ENCODE measurements at places on chromosomes 2 and 18.

GRCh38 chr2:140307532-140307931 lies 1527.3 kb upstream of the NXPH2 start:
- no peak for DNase-seq

GRCh38 chr2:44975571-44976450 lies 33.4 kb downstream of the SIX2 start:
- DNase-seq = no peak

- no peak for DNase-seq
Observed at GRCh38 chr2:174325373-174326160, 9.2 kb upstream of the SP9 start.

DNA sequence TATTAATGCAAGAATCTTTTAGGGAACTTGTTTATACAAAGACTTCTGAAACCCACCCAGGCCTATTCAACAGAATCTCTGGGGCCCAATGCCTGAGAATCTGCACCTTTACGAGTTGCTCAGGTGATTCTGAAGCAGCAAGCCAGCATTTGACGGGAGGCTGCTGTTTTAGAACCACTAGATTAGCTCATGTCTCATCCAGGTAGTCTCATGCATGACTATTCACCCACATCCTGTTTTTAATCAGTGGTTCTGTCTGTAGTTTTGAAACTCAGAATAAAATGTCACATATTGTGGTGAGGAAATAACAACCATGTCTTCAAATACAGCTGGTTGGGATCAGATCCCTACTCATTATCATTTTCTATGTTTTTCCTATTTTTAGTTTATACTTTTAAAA lies 39.5 kb downstream of the CYTIP start:
- DNase-seq = peak; percentile 66

DNA sequence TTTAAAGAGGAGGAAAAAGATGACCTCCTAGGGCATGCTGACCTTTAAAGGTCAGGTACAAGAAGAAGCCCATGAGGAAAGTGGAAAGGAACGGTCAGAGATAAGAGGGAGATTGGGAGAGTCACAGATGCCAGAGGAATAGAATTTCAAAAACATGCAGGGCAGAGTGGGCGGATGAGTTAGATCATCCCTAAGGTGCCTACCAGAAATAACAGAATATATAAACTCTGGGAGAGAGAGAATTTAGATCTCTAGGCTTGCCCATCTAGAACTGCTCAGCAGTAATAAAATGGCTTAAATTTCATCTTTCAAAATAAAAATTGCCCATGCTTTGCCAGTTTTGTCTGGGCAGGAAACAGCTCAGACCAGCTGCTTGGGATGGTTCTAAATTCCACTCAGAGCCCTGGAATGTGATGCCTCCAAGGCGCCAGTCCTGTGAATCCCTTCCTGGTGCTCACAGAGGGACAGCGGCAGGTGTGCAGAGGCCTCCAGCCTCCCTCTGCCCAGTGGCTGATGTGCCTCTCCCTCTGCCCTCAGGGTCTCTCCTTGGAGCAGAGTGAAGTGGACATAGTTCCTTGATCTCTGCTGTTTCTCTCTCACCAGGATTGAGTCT lies 130.9 kb downstream of the ANTXR1 start:
- no peak for DNase-seq

GRCh38 chr2:172000696-172001361 lies 1.1 kb downstream of the METAP1D start:
- DNase-seq = no peak

DNA sequence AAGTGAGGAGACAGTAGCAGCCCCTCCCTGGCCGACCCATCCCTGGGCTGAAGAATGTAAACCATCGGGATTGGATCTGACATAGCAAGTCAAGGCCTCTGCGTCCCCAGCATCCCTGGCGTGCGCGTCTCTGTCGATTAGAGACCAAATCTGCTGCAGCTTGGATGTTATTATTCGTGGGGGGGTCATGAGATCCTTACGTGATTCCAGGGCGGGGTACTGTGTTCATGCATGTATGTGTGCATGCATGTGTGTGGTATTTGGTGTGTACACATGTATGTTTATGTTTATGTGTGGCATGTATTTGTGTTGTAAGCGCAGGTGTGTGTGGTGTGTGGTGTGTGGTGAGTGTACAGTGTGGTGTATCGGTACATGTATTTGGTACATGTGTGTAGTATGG lies 741.8 kb upstream of the SALL3 start:
- DNase-seq = no peak

- DNase-seq = no peak
Observed at GRCh38 chr18:59876310-59876626, 23.5 kb upstream of the PMAIP1 start.

GRCh38 chr2:174012347-174013314 lies 47.5 kb upstream of the SP3 start:
- peak; percentile 23 for DNase-seq

- DNase-seq = no peak
Observed at GRCh38 chr2:220175967-220176366, 548.5 kb downstream of the SLC4A3 start.

GRCh38 chr2:118721817-118722551 lies 125.5 kb downstream of the EN1 start:
- no peak for DNase-seq

GRCh38 chr2:172995323-172996244 lies 80.1 kb upstream of the MAP3K20 start:
- DNase-seq = no peak

GRCh38 chr2:195057001-195057400 lies 600.0 kb upstream of the SLC39A10 start:
- DNase-seq = no peak

DNA sequence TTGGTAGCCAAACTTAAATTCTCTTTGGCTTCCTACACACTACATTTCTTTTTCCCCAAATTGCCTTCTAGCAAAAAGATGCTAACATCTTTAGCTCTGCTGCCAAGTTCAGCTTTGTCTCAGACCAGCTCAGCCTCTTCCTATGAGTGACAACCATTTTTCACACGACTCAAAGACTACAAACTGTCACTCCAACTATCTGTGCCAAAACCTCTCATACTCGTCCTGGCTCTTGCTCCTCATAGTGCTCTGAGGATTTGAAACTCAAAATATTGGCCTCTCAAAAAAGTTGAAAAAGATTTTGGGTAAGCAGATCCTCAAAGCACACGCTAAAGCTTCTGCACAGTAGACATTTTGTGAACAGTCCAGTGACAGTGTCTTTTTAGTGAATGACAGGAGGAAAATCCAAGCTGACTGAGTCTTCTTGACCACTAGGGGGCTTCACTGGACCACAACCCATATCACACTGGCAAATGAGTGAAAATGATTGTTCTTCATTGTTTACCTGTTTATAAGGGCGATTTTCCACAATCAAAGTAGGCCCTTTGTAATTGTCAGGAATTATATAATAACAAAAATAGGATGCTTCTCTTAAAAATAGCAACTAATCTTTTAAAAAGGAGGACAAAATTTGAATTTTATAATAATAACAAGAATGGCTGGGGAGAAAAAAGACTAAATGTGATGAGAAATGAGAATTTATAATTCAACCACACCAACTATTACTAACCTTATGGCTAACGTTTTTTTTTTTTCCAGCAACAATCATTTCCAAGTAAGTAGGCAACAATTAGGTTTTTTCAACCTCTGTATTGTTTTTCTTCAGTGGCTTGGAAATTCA lies 85.5 kb upstream of the PGAP1 start:
- DNase-seq = peak; percentile 14

DNA sequence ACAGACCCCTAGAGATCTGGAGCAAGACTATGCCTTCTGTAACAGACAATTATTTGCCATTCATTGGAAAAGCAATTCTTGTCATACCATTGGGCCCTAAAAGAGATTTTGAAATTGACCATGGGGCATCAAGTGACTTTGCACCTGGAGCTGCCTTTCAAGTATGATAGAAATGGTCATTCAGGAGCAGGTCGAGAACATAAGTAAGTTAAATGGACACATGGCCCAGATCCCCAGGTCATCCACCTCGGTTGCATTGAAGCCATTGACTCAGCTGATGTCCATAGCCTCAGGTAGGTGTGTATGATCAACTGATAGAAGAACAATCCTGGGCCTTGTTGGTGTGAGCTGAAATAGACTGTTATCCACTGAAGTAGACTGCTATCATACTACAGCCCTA lies 19.3 kb downstream of the CHCHD5 start:
- no peak for DNase-seq

GRCh38 chr18:44917216-44918141 lies 236.8 kb downstream of the SETBP1 start:
- DNase-seq = no peak

- DNase-seq = no peak
Observed at GRCh38 chr2:217271813-217272212, 411.9 kb upstream of the TNP1 start.

- DNase-seq = no peak
Observed at GRCh38 chr2:85310330-85310729, 17.5 kb downstream of the TGOLN2 start.

GRCh38 chr2:168673265-168674189 lies 128.9 kb upstream of the NOSTRIN start:
- no peak for DNase-seq

- DNase-seq = no peak
Observed at GRCh38 chr2:3365219-3365618, 12.4 kb downstream of the EIPR1 start.

DNA sequence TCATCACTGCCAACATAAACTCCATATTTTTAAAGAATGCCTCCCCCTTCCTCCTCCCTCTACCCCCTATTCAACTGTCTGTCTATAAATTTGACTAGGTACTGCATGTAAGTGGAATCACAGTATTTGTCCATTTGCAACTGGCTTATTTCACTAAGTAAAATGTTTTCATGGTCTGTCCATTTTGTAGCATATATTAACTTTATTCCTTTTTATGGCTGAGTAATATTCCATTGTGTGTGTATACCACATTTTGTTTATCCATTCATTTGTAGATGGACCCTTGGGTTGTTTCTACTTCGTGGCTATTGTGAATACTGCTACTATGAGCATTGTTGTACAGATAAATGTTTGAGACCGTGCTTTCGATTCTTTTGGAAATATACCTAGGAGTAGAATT lies 10.7 kb downstream of the SEH1L start:
- DNase-seq = no peak

GRCh38 chr2:130829015-130829414 lies 7.7 kb upstream of the ARHGEF4 start:
- DNase-seq = no peak

DNA sequence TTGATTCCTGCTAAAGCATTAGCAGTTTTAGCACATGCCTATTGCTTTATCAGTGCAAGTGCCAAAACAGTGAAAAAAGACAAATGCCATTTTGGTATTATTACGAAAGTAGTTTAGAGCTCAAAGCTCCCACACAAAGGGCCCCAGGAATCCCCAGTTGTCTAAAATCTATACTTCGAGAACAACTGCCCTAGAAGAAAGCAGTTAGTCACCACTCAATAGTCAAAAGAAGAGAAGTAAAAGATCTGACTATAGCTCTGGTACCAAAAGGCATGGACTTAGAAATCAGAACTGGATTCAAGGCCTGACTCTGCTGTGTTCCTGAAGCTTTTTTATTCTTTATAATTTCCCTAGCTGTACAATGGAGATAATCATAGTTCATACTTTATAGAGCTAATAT lies 21.8 kb downstream of the SCN3A start:
- DNase-seq = no peak

DNA sequence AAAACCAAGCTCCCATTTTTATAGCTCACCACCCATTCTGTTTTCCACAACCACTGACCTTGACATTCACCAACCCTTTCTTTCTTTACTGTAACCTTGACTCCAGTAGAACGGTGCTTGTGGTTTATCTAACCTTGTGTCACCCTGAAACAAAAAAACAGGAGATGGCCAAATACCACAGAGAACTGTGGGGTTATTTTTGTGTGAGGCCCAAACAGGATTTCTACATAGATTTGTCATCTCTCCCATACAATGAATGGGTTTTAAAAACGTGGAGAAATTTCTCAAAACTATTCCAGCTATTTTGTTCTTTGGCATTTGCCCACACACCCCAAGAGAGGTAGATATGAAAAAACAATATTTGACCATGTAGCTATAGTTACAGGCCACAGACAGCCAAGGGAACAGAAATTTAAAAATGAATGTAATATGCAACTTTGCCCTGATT lies 231.3 kb upstream of the TANK start:
- no peak for DNase-seq

GRCh38 chr2:120320318-120320851 lies 25.6 kb upstream of the INHBB start:
- no peak for DNase-seq

GRCh38 chr2:80154231-80154915 lies 150.2 kb downstream of the LRRTM1 start:
- DNase-seq = no peak

DNA sequence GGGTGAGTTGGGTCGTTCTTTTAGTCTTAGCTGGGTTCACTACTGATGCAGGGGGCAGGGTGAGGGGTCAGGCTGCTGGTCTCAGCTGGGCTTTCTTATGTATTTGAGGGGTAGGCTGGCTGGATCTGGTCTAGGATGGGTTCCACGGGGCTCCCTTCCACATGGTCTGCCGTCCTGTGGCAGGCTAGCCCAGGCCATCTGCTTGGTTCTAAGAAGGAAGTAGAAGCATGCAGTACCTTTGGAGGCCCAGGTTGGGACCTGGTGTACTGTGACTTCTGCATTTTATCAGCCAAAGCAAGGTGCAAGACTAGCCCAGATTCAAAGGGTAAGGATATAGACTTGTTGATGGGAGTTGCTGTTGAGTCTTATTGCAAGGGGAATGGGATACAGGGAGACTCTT lies 35.5 kb upstream of the MGAT5 start:
- DNase-seq = no peak

- peak; percentile 36 for DNase-seq
Observed at GRCh38 chr2:177724398-177725287, 332.1 kb downstream of the AGPS start.

- DNase-seq = peak; percentile 9
Observed at GRCh38 chr2:151237422-151238025, 24.1 kb downstream of the RBM43 start.

DNA sequence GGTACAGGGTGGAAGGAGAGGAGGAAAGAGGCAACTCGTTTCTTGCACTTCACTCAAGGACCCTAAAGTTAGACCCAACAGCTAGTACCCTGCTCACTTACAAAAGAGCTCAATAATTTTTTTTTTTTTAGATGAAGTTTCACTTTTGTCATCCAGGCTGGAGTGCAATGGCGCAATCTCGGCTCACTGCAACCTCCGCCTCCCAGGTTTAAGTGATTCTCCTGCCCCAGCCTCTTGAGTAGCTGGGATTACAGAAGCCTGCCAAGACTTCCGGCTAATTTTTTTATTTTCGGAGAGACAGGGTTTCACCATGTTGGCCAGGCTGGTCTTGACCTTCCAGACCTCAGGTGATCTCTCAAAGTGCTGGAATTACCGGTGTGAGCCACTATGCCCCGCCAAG lies 4.1 kb downstream of the ASB3 start:
- DNase-seq = no peak

DNA sequence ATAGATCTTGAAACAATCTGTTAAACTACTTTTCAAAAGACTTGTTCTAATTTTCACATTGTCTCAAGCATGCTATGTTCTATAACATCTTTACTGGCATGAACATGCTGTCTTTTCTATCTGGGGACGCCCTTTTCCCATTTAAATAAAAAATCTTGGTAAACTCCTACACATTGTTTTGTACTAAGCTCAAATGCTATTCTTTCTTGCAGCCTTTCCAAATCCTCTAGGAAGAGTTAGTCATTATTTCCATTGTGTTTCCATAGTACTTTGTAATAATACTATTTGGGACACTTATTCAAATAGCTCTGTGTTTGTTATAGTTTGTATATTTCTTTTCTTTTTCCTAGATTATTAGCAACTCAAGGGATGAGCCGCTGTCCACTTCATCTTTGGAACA lies 828.6 kb upstream of the FSHR start:
- no peak for DNase-seq

GRCh38 chr2:170340693-170341068 lies 162.7 kb downstream of the MYO3B start:
- DNase-seq = no peak

Measured in activated naive CD4-positive, alpha-beta T cell treated with Interleukin-2 at 50 U/mL for 16 hours (primary cell).